Posterior vena cava (tissue), 2 donors: ENCODE measurements at places on chromosomes 4 and X. TPM values are rescaled to one million over a fixed set of nuclear protein-coding genes. Genes with fewer than 3 reads are reported as not detected.

GRCh38 chr4:113336556-113336955, 287.1 kb downstream of the ANK2 start:
- no peak for DNase-seq

DNA sequence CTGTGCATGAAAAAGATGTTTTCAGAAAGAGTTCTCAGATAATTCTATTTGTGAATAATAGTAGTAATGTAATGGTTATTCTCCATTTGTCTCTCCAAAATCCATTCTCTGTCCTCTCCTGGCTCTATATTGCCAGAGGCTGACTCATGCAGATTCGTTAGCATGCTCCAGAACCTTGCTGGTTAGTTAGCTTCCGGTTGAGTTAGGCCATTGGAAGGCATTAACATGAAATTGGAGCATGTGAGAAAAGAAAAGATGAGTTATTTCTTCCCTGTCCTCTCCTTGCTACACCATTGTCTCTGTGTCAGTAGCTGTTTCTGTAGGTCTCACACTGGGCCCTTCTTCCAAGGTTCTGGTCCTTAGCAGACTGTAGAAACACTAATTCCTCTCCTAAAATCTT, 23.5 kb upstream of the PRDM8 start:
- DNase-seq = no peak

The TMEM47 gene
- total RNA-seq = 139 TPM

GRCh38 chr4:106893903-106894302, 142.2 kb downstream of the DKK2 start:
- peak; percentile 64 for DNase-seq

- DNase-seq = no peak
Measured at GRCh38 chr4:137359691-137360315, 172.5 kb downstream of the PCDH18 start.

The WDR1 gene
- 698 TPM for total RNA-seq

DNA sequence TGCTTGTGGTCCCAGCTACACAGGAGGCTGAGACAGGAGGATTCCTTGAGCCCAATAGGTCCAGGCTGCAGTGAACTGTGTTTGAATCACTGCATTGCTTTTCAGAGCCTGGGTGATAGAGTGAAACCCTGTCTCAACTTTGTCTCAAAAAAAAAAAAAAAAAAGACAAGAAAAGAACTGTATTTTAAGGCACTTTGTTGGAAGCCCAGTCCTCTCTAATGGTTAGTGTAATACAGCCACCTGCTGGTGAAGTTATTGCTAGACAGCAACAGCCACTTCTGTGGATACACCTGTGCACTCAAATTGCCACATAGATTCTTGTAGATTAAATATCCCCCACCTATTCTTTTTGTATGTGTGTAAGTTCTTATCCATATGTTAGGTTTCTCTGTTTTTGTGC, 10.1 kb upstream of the FGG start:
- DNase-seq = no peak

DNA sequence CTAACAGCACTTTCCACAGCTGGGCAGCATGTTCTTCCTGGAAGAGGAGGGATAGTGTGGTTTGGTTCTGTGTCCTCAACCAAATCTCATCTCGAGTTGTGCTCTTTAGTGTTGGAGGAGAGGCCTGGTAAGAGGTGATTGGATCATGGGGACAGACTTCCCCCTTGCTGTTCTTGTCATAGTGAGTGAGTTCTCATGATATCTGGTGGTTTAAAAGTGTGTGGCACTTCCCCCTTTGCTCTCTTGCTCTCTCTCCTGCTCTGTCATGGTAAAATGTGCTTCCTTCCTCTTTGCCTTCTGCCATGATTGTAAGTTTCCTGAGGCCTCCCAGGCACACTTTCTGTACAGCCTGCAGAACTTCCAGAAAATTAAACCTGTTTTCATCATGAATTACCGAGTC, 133.7 kb upstream of the NDP start:
- DNase-seq = no peak

DNA sequence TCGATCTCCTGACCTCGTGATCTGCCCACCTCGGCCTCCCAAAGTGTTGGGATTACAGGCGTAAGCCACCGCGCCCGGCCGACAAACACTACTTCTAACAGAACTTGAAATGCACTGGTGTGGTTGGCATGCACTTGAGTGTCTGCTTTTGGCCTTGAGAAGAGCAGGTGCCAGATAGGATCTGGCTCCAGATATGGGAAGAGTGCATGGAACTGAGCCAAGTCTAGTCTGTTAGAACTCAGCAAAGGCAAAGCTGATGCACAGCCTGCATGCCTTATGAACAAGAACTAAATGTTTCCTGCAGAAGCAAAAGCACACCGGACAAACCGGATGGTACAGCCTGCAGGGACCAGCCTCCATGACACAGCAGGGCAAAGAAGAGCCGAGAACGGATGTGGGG, 35.1 kb upstream of the TBL1X start:
- DNase-seq = no peak

The TIMP1 gene
- 2,214 TPM for total RNA-seq

The ADD1 gene
- 297 TPM for total RNA-seq

The TLR10 gene
- total RNA-seq = not detected

The BST1 gene
- 26.2 TPM for total RNA-seq

GRCh38 chr4:70589785-70590184, 2.3 kb upstream of the AMBN start:
- no peak for DNase-seq

DNA sequence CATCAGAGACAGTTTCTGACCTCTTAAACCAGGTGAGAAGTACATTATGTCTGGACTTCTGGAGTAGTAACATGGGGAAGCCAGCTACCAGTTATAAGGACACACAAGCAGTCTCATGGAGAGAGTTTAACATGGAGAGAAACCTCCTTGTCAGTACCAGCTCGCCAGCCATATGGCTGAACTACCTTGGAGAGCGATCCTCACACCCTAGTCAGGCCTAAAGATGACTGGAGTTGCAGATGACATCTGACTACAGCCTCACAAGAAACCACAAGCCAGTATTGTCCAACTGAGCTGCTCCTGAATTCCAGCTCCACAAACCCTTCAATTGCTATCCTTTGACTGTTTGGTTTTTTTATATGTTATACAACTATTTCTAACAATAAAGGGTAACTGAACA, 49.8 kb downstream of the PDHA2 start:
- no peak for DNase-seq

- DNase-seq = no peak
Measured at GRCh38 chr4:141933978-141934377, 297.6 kb downstream of the IL15 start.

The CDX4 gene
- not detected for total RNA-seq

GRCh38 chr4:44914223-44914622, 187.9 kb upstream of the GNPDA2 start:
- no peak for DNase-seq

The KCTD8 gene
- 1.4 TPM for total RNA-seq

The GAGE13 gene
- not detected for total RNA-seq
